Thoracic aorta (tissue), 2 donors: ENCODE measurements at places on chromosomes 4 and X. TPM values are rescaled to one million over a fixed set of nuclear protein-coding genes. Genes with fewer than 3 reads are reported as not detected.
A peak's percentile ranks its signal among the peaks of the same experiment; 100 is the strongest.

SULT1B1 gene
- total RNA-seq, result 0.41 TPM

RGN gene
- 16.1 TPM for total RNA-seq

- H3K36me3 ChIP-seq, result no peaks in the 10 kb centered on the region
- H3K4me3 ChIP-seq, result no peak overlapping the region
- H3K4me1 ChIP-seq, result peaks cover 3% of the 10 kb centered on the region
- DNase-seq, result no peak
- no peak overlapping the region for H3K27ac ChIP-seq
These were observed 4.3 kb downstream of the SEPSECS start for GRCh38 chr4:25155947-25156346.

MAB21L2 gene
- 13.9 TPM for total RNA-seq

- H3K4me3 ChIP-seq, result no peak overlapping the region
- no peak for DNase-seq
These were observed 322.3 kb downstream of the DHX15 start for GRCh38 chr4:24262084-24262483.

DNA sequence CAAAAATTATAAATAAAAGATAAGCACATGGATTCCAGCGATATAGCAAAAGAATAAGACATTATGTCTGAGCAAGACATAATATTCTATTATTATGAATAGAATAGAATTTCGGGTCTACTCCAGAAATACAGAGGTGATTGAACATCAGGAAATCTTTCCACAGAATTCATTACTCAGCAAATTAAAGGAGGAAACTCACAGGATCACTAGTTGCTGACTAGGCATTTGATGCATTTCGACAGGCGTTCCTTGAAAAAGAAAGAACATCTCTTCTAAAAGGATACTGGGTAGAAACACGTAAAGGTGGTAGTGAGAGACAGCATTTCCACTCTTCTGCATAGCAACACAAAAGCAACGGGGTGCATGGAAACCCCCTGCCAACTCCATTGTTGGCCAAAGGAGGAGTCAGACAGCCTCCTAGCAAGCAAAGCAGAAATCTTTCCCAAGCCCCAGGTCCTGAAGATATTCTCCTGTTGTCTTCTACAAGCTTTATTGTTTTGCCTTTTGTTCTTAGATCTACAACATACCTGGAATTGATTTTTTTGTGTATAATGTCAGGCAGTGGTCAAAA, 14.3 kb upstream of the PDZD4 start:
- no peaks in the 10 kb centered on the region for H3K36me3 ChIP-seq
- H3K4me3 ChIP-seq, result no peak overlapping the region
- H3K27me3 ChIP-seq, result no peaks in the 10 kb centered on the region
- no peaks in the 10 kb centered on the region for H3K4me1 ChIP-seq
- DNase-seq, result no peak
- H3K27ac ChIP-seq, result no peak overlapping the region

GRCh38 chr4:140266958-140267568, 106.4 kb upstream of the SCOC start:
- no peaks in the 10 kb centered on the region for H3K27me3 ChIP-seq
- H3K27ac ChIP-seq, result no peak overlapping the region
- H3K4me3 ChIP-seq, result no peak overlapping the region
- DNase-seq, result no peak
- H3K36me3 ChIP-seq, result no peaks in the 10 kb centered on the region

RASGEF1B gene
- total RNA-seq, result 24.4 TPM

- H3K27me3 ChIP-seq, result no peaks in the 10 kb centered on the region
- H3K4me1 ChIP-seq, result peaks cover 16% of the 10 kb centered on the region
- H3K36me3 ChIP-seq, result peaks cover 6% of the 10 kb centered on the region
- DNase-seq, result no peak
These were observed 20.5 kb downstream of the HADH start for GRCh38 chr4:108010167-108010566.

TCEAL6 gene
- total RNA-seq, result 1.9 TPM

- no peaks in the 10 kb centered on the region for H3K27me3 ChIP-seq
- H3K4me1 ChIP-seq, result peaks cover 15% of the 10 kb centered on the region
- H3K27ac ChIP-seq, result no peak overlapping the region
- H3K4me3 ChIP-seq, result peak overlapping the region; percentile 57
These were observed 579 bp upstream of the GABRA2 start for GRCh38 chr4:46390355-46391058.

BRS3 gene
- total RNA-seq, result not detected

DNA sequence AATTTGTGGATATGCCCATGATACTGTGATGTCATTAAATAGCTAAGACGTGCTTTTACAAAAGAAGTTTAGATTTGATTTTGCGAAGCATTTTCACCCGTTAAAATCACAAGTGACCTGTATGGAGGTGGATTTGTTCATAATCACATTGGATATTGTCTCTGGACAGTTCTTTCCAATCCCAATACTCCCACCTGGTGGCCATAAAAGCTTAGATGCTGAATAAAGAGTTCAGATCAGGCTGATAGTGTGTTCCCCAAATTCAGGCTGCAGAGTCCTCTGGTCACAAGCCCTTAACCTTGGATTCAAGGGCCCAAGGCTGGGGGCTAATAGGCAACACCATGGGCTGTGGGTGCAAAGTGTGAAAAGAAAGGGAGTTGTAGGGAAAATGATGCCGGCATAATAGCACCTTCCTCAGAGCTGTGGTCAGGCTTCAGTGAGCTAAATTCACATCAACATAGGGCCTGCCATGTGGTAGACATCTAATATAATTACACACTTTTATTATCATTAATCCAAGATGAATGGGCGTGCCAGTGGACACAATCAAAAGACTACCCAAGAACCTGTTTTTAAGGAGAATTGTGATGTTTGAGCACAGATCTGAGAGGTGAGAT, 28.1 kb downstream of the SMIM43 start:
- H3K27me3 ChIP-seq, result no peaks in the 10 kb centered on the region
- H3K4me3 ChIP-seq, result no peak overlapping the region
- H3K36me3 ChIP-seq, result no peaks in the 10 kb centered on the region
- H3K4me1 ChIP-seq, result no peaks in the 10 kb centered on the region

TENM3 gene
- total RNA-seq, result 8.0 TPM

DNA sequence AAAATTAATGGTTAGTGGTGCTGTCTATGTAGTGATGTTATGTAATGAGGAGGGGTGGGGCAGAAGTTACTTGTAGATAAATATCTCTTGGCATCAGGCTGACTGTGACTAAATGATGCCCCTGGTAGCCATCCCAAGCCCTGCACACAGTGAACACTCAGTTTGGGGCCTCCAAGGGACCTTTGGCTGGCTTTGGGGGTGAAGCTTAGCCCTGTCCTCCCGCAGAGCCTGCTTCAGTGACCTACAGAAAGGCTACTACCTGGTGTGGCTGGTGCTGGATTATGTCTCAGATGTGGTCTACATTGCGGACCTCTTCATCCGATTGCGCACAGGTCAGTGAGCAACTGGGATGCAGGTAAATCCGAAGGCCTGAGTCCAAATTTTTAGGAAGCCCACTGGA, 7.8 kb downstream of the CNGA2 start:
- no peak overlapping the region for H3K27ac ChIP-seq
- no peak overlapping the region for H3K4me3 ChIP-seq
- no peaks in the 10 kb centered on the region for H3K27me3 ChIP-seq
- no peaks in the 10 kb centered on the region for H3K4me1 ChIP-seq

- H3K4me1 ChIP-seq, result peaks cover 16% of the 10 kb centered on the region
- H3K36me3 ChIP-seq, result no peaks in the 10 kb centered on the region
- no peaks in the 10 kb centered on the region for H3K27me3 ChIP-seq
These were observed 20.8 kb downstream of the SH3BP2 start for GRCh38 chr4:2813446-2814405.

GRCh38 chrX:17860179-17860780, 818 bp downstream of the RAI2 start:
- no peaks in the 10 kb centered on the region for H3K4me1 ChIP-seq
- H3K36me3 ChIP-seq, result no peaks in the 10 kb centered on the region
- no peak for DNase-seq

SMIM10 gene
- 9.9 TPM for total RNA-seq

BMP3 gene
- 0.68 TPM for total RNA-seq

CHST7 gene
- 28.0 TPM for total RNA-seq

DNA sequence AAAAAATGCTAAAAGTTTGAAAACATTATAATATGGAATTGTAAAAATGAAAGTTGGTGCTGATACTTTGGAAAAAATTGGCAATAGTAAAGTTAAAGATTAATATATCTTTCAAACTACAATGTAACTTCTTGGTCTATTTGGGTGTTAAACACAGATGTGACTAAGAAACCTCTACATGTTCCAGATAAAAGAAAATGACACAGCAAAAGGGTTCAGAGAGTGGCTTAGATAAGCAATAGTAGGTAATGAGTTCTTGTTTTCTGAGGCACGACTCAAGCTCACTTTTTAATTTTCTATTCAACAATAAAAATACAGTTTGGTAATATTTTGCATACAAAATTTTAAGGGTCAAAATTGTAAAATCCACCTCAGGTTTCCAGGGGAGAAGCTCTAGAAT, 292.7 kb downstream of the GALNTL6 start:
- H3K36me3 ChIP-seq, result no peaks in the 10 kb centered on the region
- H3K27ac ChIP-seq, result no peak overlapping the region
- no peak for DNase-seq
- no peaks in the 10 kb centered on the region for H3K4me1 ChIP-seq
- no peaks in the 10 kb centered on the region for H3K27me3 ChIP-seq

DNA sequence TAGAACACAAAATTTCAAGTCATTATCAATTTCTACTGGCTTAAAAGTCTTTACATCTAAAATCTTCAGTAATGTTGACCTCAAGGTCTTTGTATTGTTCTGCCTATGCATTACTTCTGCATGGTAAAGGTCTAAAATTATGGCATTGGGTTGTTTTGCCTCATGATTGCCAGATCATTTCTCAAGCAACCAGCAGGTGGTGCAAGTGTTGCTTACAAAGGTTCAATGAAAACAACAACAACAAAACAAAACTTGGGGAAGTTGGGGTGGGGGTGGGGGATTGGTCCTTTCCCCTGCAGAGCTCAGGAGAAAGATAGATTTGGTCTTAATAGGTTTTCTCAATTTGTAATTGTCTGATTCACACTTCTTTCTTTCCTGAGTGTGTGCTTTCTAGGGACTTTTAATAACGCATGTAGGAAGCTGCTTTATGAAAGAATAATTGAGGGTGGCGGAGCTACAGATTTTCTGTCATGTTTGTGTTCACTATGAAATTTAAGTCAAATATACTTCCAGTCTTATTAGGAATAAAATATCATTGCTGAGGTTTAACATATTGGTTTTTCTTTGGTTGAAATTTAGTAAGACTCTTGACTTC, 145.1 kb downstream of the COL4A5 start:
- H3K27me3 ChIP-seq, result no peaks in the 10 kb centered on the region
- DNase-seq, result no peak
